ENCODE measurements at places on chromosomes 4 and X.

DNA sequence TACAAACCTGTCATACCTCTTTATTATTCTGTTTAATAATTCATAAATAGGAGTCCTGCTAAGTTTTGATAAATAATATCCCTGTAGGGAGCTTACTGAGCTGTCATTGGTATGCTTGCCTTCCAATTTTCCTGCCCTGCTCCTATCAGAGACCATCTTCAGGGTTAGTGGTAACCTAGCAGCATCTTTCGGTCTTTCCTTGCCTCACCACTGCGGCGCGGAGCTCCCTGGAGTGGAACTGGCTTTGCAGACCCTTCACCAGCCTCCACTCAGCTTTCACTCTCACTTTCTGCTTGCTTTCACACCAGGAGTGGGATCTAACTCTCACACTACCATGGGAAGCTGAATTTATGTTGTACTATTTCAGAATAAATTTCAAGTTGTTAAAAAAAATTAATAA lies 481.7 kb upstream of the ATOH1 start:
- no peak for DNase-seq

DNA sequence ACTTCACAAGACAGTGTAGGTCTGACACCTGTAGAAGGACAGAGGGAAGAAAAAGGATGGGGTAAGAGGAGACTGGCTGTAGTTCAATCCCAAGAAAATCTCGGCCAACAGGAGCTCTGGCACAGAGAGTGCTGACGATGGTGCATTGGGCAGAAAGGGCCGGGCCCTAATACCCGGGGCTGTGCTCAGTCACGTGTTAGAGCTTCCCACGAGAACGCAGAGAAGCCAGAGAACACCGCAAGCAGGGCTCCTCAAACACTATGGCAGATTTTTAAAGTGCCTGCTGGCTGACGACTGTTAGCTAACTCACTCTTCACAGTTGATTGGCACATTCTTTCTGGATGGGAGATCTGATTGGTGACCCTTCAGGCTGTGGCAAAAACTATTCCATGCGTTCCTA lies 35.5 kb downstream of the EREG start:
- DNase-seq: no peak

DNA sequence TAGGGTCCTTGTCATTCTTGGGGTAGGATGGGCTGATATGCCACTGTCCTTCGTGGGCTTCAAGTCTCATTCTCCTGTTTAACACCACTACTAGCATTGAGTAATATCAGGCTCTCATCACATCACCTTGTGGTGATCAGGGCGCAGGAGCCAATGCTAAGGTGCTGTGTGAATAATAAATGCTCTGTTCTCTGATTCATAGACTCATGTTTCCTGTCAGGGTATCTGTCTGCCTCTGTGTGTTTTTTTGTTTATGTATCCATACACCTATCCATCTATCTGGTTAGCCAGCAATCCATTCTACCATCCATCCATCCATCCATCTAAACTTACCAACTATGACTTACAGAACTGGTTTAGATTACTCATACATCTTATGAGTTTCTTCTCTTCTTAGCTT lies 525.1 kb upstream of the ATOH1 start:
- no peak for DNase-seq

DNA sequence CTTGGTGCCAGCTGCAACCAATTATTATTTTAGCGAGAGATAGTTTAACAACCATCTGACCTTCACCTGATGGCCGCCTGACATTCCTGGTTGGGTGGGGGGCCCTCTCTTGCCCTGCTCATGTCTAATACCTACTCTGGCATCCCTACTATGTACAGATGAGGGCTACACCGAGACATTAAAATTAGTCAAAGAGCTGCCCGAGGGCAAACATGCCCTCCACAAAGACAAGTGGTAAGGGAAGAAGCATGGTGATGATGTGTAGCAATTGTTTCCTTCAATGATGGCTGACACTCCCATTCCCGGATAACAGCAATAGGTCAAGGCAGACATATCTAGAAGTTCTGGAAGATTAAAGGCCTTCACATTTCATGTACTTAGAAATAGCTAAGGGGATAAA lies 49.6 kb downstream of the MAP7D3 start:
- no peak for DNase-seq

DNA sequence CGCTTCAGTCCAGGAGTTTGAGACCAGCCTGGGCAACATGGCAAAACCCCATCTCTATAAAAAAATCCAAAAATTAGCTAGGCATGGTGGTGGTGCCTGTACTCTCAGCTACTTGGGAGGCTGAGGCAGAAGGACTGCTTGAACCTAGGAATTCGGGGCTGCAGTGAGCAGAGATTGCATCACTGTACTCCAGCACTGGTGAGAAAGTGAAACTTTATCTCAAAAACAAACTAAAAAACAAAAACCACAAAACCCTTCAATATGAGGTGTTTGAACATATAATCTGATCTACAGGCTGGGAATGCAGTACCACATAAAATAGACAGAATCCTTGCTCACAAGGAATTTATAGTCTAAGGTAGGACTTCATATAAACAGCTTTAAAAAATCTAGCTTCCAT lies 103.9 kb downstream of the PDS5A start:
- no peak for DNase-seq

GRCh38 chr4:151031831-151032605 lies 16.9 kb upstream of the LRBA start:
- DNase-seq: peak; percentile 61

DNA sequence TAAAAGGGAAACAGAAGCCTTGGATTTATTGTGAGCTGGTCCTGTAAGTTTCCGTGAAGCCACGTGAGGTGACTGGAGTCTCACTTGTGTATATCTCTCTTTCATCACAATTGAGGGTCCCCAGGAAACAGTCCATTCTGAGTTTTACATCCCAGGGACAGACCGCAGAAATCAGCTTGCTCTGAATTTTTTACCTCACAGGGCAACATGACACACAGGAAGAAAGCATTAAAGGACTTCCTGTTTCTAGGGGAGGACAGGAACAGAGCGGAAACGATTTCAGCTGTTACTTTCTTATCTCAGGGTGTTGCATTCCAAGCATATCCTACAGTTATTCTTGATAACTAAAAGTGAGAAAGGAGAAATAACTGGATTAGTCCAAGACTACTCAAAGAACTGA lies 553.5 kb downstream of the TRAM1L1 start:
- no peak for DNase-seq

GRCh38 chrX:30015440-30015839 lies 199.9 kb upstream of the MAGEB2 start:
- DNase-seq: no peak

GRCh38 chr4:164304101-164304639 lies 449.8 kb upstream of the SMIM31 start:
- no peak for DNase-seq

- DNase-seq: no peak
These were observed 26.8 kb downstream of the DOCK11 start for GRCh38 chrX:118522230-118522926.

GRCh38 chr4:92265021-92265420 lies 38.7 kb upstream of the GRID2 start:
- DNase-seq: no peak

DNA sequence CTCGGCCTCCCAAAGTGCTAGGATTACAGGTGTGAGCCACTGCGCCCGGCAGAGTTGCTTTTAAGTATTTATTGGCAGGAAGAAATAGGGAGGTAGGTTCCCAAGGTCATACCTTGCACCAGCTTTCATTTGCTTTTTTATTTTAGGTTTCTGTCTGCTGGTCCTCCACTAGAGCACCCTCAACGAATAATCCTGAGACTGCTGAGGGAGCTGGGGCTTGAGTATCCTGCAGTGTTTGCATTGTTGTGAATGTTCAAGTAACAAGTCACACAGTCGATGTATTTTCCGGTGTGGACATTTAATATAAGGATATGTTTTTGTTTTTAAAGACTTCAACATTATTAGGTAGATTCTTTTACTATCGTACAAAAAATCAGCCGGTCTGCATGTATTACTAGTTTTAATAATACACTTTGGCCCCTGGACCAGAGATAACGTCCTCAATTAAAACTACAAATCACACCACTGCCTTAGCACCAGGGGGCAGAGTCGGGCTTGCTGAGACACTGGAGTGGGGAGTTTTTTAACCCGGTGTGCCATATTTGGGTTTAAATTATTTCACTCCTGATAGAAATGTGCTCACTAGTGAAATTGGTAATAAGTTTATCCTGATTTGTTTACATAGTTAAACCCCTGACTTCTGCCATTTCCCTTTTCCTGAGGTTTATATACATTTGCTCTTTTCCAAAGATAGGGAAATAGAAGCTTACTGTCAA lies 11.6 kb downstream of the SMIM20 start:
- peak; percentile 34 for DNase-seq

DNA sequence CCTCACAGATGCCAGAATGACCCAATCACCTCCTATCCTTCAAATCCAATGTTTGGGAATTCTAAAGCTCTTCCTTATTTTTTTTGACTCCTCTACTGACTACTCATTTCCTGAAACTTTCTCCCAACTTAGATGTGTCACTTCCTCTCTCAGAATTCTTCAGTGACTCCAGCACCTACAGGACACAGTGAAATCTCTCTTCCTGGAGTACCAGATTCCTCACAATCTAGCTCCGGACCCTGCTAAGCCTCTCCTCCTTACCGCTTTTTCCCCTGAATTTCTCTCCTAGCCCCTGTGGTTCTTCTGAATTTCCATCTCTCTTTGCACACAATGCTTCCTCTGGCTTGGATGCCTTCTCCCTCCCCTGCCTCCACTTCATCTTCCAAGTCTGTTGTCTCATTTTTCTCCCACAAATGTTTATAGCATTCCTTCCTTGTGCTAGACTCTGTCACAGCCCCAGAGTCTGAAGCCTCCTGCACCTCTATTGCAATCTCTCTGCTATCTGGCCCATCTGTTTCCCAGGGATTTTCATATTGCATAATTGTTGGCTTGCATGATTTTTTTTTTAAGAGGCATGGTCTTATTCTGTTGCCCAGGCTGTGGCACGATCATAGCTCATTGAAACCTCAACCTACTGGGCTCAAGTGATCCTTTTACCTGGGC lies 80.1 kb downstream of the ANAPC4 start:
- DNase-seq: peak; percentile 38

GRCh38 chrX:104254442-104255115 lies at the start of gene ESX1:
ESX1 (minus strand) TSS chrX:104254933; CDS start chrX:104254849, 84 bp downstream.
- DNase-seq: no peak

DNA sequence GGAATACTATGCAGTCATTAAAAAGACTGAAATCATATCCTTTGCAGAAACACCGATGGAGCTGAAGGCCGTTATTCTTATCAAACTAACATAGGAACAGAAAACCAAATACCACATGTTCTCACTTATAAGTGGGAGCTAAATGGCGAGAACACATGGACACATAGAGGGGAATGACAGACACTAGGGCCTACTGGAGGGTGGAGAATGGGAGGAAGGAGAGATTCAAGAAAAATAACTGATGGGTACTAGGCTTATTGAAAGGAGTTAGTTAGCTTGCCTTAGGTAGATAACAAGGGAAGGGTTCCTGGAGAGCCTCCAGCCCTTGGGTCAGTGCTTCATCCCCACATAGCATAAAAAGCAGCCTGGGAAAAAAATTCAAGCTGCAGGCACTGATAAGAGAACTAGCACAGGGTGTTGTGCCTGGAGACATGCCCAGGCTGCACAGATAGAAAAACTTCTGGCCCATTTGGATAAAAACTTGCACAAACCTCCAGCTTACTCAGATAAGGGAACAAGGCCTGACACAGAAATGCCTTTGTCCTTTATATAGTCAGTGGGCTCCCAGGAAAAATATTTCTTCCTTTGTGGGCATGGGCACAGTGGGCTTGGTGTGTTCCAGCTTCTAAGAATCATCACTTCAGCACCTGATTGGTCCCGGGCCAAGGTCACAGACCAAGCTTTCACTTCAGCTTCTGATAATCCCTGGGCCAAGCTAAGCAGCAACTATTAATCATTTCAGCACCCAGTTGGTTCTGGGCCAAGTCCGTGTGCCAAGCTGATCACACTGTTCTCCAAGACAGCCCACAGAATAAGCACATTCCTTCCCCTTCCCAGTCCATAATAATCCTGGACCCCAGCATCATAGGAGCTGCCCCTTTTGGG lies 23.1 kb upstream of the PWWP3B start:
- no peak for DNase-seq

GRCh38 chr4:90078440-90078839 lies 48.8 kb upstream of the CCSER1 start:
- peak; percentile 6 for DNase-seq

GRCh38 chr4:118727360-118727759 lies 42.2 kb downstream of the METTL14 start:
- DNase-seq: no peak

DNA sequence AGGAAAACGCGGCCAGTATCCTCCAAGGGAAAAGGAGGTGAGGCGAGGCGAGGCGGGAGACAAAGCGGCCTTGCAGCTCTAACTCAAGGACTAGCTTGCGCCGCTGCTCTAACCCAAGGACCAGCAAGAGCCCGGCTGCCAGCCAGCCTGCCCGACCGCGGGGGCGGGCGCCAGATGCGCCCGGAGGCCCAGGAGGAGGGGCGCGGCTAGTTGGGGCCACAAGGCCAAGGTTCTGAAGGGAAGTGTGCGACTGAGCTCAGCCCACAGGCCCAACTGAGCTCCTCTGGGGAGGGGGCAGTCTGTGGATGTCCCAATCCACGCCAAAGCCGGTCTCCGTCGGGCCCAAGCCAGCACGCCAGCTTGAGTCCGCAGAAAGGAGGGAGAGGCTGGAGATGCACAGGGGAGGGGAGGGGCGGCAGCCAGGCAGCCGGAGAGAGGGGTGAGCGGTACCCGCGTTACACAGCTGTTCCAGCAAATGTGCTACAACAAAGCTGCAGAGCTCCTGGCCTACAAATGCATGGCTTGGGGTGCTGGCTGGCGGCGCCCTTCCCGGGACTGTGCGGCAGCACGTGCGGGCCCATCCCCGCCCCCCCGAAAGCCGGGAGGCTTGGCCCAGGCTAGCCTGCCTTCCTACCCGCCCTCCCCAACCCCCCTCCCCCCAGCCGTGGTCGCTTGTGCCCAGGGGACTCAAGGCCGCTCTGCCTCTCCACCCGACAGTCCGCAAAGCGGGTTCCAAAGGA lies 637 bp downstream of the AMER1 start:
- DNase-seq: peak; percentile 27

GRCh38 chrX:34656467-34656841 lies 631 bp downstream of the TMEM47 start:
- DNase-seq: no peak

GRCh38 chrX:14872355-14872754 lies 514 bp downstream of the FANCB start:
- DNase-seq: no peak

- no peak for DNase-seq
These were observed 375.8 kb upstream of the CXorf51B start for GRCh38 chrX:146433771-146434170.

- DNase-seq: peak; percentile 18
These were observed 31.7 kb upstream of the INTU start for GRCh38 chr4:127601029-127601428.

- no peak for DNase-seq
These were observed 108.4 kb upstream of the ZCCHC13 start for GRCh38 chrX:74195605-74196004.

- DNase-seq: no peak
These were observed 73.8 kb upstream of the DCLK2 start for GRCh38 chr4:150004481-150004880.

DNA sequence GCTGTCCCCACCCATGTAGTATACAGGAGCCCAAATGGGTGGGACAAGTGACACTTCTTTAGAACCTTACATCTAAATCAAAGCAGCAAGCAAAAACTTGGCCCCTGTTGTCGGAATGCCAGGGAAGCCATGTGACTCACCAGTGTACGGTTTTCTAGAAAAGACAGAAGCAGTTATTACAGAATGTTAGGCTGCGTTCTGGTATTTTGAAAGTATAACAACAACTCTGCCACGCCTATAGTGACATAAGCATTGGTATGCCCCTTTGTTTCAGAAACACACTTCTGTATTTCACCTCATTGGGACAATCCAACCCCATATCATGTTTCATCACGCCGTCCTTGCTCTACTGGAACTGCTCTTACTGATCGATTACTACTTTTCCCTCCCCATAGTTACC lies 14.8 kb downstream of the PDHA1 start:
- no peak for DNase-seq

GRCh38 chr4:24780936-24781495 lies 14.4 kb upstream of the SOD3 start:
- no peak for DNase-seq
